Pancreas (tissue), 10 donors: ENCODE measurements at places on chromosomes 13 and 19. TPM values are rescaled to one million over a fixed set of nuclear protein-coding genes. Genes with fewer than 3 reads are reported as not detected.

DNA sequence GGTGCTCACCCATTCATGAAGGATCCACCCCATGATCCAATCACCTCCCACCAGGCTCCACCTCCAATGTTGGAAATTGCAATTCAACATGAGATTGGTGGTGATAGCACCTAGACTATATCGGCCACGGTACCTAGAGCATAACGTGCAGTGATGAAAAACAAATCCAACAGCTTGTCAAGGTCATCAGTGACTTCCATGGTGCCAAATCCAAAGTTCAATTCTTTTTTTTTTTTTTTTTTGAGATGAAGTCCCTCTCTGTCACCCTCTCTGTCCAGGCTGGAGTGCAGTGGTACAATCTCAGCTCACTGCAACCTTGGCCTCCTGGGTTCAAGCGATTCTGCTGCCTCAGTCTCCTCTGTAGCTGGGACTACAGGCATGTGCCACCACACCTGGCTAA is 17.1 kb upstream of the ACP7 start:
- DNase-seq, result no peak

TEKTIP1 gene
- total RNA-seq, result 2.4 TPM

GRCh38 chr19:15251749-15252397 is 19.6 kb upstream of the EPHX3 start:
- no peak for DNase-seq

GRCh38 chr19:57850553-57851017 is 926 bp downstream of the ZNF587 start:
- no peak for DNase-seq

- DNase-seq, result no peak
These were observed 238.4 kb downstream of the IRS2 start for GRCh38 chr13:109547942-109548341.

GRCh38 chr19:18629166-18630088 is 7.4 kb upstream of the KLHL26 start:
- no peak for DNase-seq

EFNB2 gene
- total RNA-seq, result 8.0 TPM

PCDH9 gene
- 3.8 TPM for total RNA-seq
